ENCODE measurements at places on chromosomes 6 and 20.

- ATAC-seq = no peak
Measured at GRCh38 chr20:17369506-17369905, 142.7 kb downstream of the PCSK2 start.

DNA sequence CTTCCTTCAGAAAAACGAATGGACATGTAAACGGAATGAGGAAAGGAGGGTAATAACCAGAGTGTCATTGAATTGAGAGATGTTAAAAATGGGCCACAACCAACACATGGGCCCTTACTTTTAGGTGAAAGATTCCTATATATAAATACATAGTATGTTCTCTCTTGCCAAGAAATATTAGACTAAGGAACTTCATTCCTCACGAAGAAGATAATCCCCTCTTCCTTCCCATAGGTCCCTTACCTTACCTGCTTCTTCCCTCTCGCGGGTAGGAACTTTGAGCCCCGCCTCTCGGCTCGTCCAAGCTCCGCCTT lies 295 bp upstream of the TBC1D22B start:
- no peak for ATAC-seq

DNA sequence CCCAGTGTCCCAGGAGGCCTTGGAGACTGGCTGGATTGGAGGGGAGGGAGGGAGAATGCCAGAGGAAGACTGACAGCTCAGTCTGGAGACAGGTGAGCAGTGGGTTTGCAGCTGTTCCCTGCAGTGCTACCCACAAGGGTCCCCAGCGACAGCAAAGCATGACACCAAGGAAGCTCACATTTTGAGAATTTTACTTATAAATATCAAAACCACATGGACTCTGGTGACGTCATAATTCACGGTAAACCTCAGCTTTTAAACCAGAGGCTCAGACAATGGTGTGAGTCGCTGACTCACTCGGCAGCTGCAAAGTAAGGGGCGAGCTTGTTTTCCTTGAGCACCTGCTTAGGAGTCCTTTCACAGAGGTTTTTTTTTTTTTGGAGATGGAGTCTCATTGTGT lies 65.2 kb downstream of the THBS2 start:
- no peak for ATAC-seq

- no peak for ATAC-seq
Measured at GRCh38 chr6:24125980-24126379, at the start of gene NRSN1. TSS of gene NRSN1 (plus strand) at chr6:24126215. CDS start at chr6:24134328, 8,113 bp downstream.

DNA sequence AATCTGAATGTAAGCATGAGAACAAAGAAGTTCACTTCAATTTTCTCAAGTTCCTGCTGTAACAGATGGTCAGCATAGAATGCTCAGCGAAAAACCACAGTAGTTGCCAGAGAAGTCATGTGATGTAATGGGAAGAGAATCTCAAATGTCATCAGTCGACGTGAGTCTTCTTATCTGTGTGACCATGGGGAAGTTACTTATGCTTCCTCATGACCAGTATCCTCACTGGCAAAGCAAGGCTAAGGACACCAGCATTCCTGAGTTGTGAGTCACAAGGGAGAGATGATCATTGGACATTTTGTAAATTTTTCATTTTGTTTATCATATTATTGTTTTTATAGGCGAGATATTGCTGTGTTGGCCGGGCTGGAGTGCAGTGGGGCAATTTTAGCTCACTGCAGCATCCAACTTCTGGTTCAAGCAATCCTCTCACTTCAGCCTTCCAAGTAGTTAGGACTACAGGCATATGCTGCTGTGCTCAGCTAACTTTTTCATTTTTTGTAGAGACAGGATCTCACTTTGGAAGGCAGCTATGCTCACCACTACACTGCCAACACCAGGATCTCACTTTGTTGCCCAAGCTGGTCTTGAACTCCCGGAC lies 21.9 kb downstream of the SGK1 start:
- ATAC-seq = peak; percentile 93

DNA sequence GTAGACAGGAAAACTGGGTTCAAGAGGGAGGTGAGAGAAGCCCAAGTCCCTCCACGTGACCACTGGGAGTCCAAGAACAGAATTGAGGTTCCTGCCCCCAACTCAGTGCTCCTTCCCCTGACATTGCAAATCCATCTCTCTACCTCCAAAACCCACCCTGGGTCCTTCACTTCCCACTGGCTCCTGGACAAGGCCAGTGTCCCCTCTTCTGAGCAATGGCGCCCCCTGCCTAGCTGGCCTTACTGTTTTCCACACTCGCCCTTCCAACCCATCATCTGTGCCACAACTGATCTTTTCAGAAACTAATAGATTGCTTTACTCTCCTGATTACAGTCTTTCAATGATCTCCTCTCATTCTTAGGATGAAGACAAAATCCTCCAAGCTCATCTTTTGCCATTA lies 200.3 kb downstream of the ANKRD60 start:
- ATAC-seq = no peak

- no peak for ATAC-seq
Measured at GRCh38 chr20:17678295-17678694, 3.7 kb downstream of the RRBP1 start.

- ATAC-seq = no peak
Measured at GRCh38 chr6:156689656-156690055, 87.5 kb upstream of the ARID1B start.

- no peak for ATAC-seq
Measured at GRCh38 chr6:137426007-137426689, 68.0 kb downstream of the OLIG3 start.

DNA sequence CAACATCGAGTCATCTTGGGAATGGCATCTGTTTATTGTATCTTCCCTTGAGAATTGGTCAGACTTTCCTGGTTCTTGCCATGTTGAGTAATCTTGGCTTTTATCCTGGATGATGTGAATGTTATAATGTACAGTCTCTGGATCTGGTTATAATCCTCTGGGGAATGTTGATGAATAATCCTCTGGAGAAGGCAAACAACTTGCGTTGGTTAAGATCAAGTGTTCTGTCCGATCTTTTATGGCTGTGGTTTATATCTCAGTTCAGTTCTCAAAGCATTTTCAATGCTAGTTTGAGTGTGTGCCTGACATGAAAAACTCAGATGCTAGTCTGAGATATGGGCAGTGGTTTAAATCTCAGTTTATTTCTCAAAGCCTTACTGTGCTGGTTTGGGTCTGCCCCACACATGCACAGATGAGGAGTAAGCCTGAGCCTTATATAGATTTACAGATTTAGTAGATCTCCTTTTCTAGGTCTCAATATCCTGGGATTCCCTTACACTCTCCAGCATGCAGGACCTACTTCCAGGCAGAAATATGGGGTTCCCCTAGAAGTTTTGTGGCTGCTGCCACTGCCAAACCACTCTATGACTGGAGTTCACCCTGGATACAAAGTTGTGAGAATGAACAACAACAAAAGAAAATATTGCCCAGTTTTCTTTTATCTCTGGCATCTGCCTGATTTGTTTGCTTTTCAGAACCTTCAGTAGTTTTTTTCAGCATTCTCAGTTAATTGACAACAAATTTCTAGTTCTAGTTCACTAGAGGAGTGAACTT lies 191.8 kb upstream of the MAN1A1 start:
- ATAC-seq = peak; percentile 93

DNA sequence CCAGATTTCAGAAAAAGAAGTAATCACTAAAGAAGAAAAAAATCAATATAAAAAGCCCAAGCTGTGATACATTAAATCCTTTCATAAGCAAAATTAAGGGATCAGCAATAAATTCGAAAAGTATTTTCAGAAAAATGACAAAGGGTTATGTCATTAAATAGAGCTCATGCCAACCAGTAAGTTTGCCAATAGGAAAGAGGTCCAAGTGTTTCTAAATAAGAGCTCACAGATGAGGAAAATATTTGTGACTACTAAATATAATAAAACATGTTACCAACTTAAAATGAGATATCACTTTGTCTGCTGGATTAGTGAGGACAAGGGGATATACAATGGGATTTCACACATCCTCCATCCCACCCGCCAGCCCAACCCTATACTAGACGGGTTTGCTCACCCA lies 140.3 kb upstream of the EYA4 start:
- no peak for ATAC-seq

DNA sequence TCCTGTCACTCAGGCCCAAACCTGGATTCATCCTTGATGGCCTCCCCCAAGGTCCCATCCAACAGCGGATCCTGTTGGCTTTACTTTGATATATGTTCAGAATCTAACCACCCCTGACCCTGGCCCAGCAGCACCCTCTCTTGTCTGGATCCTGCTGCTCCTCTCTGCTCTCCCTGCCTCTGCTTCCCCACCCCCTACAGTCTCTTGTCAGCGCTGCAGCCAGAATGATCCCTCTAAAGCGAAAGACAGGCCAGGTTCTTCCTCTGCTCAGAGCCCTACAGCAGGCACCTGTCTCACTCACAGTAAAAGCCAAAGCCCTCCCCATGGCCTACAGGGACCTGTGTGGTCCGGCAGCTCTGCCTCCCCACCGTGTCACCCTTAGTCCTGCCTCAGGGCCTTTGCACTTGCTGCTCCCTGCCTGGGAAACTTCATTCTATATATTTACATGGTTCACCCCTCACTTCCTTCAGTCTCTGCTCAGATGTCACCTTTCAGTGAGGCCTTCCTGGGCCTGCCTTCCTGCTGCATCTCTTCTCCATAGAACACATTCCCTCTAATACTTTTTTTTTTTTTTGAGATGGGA lies 37.4 kb upstream of the KCNB1 start:
- no peak for ATAC-seq

DNA sequence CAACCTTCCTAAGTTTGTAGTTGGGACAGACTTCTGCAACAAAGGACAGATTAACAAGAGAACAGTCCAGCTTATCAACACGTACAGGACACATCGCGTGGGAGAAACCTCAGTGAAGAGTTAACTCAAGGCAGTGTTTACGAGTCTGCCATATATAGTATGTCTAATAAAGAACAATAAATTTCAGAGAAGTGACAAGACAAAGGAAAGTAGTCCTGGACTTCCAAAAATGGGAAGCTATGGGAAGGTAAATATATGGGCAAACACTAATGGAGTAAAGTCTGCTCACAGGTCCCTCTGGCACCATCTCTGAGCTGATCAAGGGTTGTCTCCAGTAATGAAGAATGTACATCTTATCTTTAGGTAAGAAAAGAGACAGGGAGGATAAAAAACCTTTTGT lies 34.9 kb downstream of the GCM1 start:
- peak; percentile 23 for ATAC-seq

DNA sequence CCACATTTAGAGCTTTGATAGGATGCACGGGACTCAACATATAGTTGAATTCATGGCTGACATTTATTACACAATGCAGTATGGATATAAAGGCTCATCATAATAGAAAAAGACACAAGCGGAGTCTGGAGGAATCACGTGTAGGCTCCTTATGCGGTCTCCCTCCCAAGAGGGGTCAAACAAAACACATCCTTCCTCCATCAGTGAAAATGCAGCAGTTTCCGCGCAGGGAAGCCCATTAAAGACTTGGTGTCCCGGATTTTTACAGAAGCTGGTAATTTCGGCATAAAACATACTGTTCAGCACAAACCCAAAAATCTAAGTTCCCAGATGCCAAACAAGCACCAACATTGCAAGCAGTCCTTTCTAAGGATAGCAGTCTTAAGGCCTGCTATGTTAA lies 1.1 kb downstream of the USP45 start:
- ATAC-seq = no peak

DNA sequence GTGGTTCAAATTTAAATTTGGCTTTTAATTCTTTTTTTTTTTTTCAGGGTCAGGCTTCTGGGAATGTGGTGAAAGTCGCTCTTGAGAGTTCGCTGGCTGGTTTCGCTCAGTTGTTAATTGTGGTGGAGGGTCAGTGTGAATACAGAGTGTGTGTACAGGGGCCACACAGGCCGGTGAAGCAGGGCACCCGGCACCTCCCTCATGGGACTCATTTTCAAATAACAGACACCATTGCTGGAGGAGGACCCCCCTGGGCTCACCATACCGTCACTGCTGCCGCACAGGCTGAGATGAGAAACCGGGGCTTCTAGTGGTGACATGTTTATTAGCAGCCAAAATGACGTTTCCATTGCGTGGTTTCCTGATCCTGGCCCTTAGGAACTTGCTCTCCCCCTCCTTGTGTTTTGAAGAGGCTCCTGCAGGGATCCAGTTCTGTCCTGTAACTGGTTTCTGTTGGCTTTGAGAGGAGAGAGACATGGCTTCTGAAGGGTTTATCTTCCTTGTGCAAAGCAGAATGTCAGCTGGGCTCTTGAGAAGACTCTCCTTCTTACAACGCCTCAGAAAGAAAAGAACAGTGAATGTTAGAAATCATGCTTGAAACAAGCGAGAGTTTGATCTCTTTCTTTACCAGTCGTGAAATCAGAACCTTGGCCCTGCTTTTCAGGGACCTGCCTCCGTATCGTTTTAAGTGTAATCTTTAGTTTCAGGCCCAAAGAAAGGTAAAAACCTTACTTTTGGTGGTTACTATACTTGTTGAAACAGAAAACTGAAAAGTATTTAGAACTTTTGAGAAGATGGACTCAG lies 37.8 kb downstream of the DUSP22 start:
- ATAC-seq = no peak

- ATAC-seq = no peak
Measured at GRCh38 chr6:76615395-76615794, 542.9 kb upstream of the IMPG1 start.

DNA sequence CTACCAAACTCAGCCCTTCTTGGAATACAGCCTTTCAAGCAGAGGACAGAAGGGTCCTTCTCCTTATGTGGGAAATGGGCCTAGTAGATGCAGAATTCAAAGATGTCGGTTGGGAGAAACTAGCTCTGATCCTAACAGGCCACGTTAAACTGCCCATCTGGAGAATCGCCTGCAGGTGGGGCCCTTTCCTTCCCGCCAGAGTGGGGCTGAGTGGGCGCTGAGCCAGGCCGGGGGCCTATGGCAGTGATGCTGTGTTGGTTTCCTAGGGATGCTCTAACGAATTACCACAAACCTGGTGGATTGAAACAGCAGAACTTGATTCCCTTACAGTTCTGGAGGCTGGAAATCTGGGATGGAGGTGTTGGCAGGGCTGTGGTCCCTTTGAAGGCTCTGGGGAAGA lies 9.1 kb downstream of the MAPK13 start:
- ATAC-seq = no peak

DNA sequence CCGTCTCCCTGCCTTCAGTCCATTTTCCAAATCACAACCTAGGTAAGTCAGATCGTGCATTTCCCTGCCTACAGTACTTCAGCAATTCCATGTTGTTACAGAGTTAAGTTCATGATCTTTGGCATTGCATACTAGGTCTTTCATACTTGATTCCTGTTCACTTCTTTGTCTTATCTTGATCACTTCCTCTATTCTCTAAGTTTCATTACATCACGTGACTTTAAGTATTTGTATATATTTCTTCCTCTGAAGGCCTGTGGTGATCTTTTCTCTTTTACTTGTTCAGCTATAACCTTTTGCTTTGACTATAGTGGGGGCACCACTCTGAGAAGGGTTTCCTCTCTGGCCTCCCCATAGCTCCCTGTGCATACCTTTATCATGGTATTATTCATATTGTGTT lies 100.2 kb downstream of the TRMT11 start:
- no peak for ATAC-seq

GRCh38 chr20:37669062-37669772 lies 24.6 kb upstream of the CTNNBL1 start:
- ATAC-seq = no peak
